Sigmoid colon (tissue), 7 donors: ENCODE measurements at places on chromosomes 1 and 21. TPM values are rescaled to one million over a fixed set of nuclear protein-coding genes. Genes with fewer than 3 reads are reported as not detected.

Gene CLCNKB
- total RNA-seq: not detected

Gene REN
- not detected for total RNA-seq

Gene MRPS14
- total RNA-seq: 20.8 TPM

Gene DPT
- total RNA-seq: 335 TPM

Gene LRRC71
- total RNA-seq: not detected

Gene ACAP3
- total RNA-seq: 23.5 TPM

DNA sequence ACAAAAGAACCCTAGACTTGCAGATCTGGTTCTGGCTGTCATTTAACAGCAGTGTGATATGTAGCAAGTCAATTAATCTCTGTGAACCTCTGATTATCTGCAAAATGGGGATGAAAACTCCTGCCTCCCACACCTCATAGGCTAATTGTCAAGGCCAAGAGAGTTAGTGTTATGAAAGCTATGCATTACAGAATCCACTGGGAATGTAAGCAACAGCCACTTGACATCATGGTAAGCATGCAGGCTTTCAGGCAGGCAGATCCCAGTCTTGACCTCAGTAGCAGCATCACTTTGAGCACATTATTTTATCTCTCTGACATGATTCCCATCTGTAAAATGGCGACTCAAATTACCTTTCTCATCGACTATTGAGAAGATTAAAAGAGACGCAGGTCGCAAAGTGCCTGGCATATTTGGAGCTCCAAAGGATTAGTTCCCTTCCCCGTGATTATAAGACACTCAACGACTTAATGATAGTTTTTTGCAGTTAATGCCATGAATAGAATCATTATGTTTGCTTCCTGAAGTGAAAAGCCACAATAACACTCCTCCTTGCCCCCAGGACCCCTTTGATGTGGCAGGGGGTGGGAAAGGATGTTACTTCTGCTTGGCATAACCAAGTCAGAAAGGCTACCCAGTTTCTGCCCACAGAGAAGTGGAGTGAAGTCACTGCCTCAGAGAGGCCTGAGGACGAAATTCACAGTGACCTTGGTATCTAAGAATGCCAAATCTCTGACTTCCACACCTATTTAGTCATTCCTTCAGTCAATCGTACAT, 273.0 kb upstream of the NFIA start:
- H3K27me3 ChIP-seq: no peaks in the 10 kb centered on the region
- DNase-seq: no peak
- H3K36me3 ChIP-seq: no peaks in the 10 kb centered on the region
- no peak overlapping the region for H3K27ac ChIP-seq
- H3K4me3 ChIP-seq: no peak overlapping the region
- peaks cover 3% of the 10 kb centered on the region for H3K4me1 ChIP-seq

GRCh38 chr1:223682502-223682901, 17.0 kb upstream of the CAPN8 start:
- H3K27me3 ChIP-seq: no peaks in the 10 kb centered on the region
- H3K4me1 ChIP-seq: no peaks in the 10 kb centered on the region
- no peak overlapping the region for H3K27ac ChIP-seq
- H3K4me3 ChIP-seq: no peak overlapping the region
- no peak for DNase-seq

GRCh38 chr1:74777525-74777924, 44.6 kb downstream of the TYW3 start:
- no peaks in the 10 kb centered on the region for H3K36me3 ChIP-seq
- H3K27ac ChIP-seq: no peak overlapping the region
- no peaks in the 10 kb centered on the region for H3K4me1 ChIP-seq
- H3K27me3 ChIP-seq: peaks cover 4% of the 10 kb centered on the region

GRCh38 chr1:21670956-21671902, 2.1 kb upstream of the RAP1GAP start:
- peak; percentile 42 for DNase-seq
- H3K36me3 ChIP-seq: no peaks in the 10 kb centered on the region
- H3K27me3 ChIP-seq: peaks cover 38% of the 10 kb centered on the region

- H3K27me3 ChIP-seq: no peaks in the 10 kb centered on the region
- no peak overlapping the region for H3K27ac ChIP-seq
- DNase-seq: no peak
These were observed 5.1 kb downstream of the BPNT1 start for GRCh38 chr1:220084460-220084859.

DNA sequence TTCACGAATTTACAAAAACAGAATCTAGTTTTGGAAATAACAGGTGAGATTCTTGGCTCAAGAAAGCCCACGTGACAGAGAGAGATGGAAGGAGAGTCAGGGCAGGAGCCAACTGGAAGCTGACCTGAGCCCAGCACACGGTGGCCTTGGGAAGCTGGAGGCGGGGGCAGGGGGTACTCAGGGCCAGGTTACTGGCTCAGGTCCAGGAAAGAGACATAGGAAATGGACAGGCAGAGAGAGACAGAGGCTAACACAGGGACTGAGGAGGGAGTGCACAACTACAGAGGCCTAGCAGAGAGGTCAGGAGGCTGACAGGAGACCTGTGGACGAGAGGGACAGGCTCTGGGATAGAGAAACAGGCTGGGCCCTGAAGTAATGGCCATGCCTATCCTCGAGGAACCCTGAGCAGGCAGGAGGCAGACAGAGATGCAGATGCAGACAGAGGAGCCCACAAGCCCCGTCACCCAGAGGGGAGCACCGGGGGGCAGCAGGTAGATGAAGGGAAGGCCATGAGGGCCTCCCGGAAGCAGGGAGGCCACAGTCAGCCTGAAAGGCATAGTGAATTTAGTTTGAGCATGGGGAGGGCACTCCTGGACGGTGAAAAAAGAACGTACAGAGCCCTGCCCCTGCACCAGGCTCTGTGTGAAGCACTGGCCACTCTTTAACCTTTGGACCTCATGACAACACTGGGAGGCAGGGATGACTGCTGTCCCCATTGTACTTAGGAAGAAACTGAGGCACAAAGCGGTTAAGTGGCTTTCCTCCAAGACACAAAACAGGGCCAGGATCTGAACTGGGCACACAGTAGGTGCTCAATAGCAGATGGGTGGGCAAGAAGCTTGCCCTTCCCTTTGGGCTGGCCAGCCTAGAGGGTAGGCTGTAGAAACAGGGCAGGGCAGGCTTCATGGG, 230.1 kb downstream of the TRABD2B start:
- H3K36me3 ChIP-seq: no peaks in the 10 kb centered on the region
- H3K27me3 ChIP-seq: no peaks in the 10 kb centered on the region
- no peak for DNase-seq
- no peak overlapping the region for H3K27ac ChIP-seq
- peaks cover 15% of the 10 kb centered on the region for H3K4me1 ChIP-seq

GRCh38 chr1:108595507-108595906, 35.6 kb downstream of the EEIG2 start:
- H3K4me3 ChIP-seq: no peak overlapping the region
- H3K27me3 ChIP-seq: no peaks in the 10 kb centered on the region
- H3K36me3 ChIP-seq: no peaks in the 10 kb centered on the region
- peaks cover 3% of the 10 kb centered on the region for H3K4me1 ChIP-seq
- peak overlapping the region; percentile 51 for H3K27ac ChIP-seq

GRCh38 chr1:10756842-10757241, 39.6 kb downstream of the CASZ1 start:
- no peak overlapping the region for H3K4me3 ChIP-seq
- no peaks in the 10 kb centered on the region for H3K27me3 ChIP-seq
- peaks cover 13% of the 10 kb centered on the region for H3K36me3 ChIP-seq
- H3K27ac ChIP-seq: peak overlapping the region; percentile 67
- no peak for DNase-seq
- H3K4me1 ChIP-seq: peaks cover 37% of the 10 kb centered on the region

DNA sequence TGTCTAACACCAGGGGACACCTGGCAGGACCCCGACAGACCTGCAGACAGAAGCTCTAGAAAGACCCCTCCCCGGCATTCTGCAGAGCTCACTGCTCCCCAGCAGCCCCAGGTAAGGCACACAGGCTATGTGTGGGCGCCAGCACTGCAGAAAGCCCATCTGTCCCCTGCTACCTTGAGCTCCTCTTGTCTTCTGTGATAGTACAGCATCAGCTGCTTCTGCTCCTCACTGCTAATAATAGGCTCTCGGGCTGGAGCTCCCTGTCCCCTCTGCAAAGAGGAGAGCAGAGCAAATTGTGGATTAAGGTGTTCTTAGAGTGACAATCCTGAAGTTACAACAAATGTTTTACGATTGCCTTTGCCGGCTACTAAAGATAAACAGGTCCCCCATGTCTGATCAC, 10.1 kb downstream of the CFAP298 start:
- H3K27ac ChIP-seq: no peak overlapping the region
- peaks cover 43% of the 10 kb centered on the region for H3K36me3 ChIP-seq
- H3K27me3 ChIP-seq: no peaks in the 10 kb centered on the region
- no peaks in the 10 kb centered on the region for H3K4me1 ChIP-seq

DNA sequence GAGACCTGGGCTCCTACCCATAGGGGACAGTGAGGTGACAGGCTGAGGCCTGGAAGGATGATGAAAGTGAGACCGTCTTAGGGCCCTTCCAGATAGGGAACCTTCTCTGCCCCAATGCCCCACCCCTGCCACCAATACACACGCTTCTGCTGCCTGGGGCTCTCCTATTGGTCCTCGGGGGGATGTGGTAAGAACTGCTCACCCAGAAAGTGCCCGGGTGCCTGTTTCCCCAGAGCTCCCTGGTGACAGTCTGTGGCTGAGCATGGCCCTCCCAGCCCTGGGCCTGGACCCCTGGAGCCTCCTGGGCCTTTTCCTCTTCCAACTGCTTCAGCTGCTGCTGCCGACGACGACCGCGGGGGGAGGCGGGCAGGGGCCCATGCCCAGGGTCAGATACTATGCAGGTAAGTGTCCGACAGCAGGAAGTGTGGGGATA, 948 bp downstream of the SEMA4A start:
- H3K4me3 ChIP-seq: no peak overlapping the region
- no peaks in the 10 kb centered on the region for H3K36me3 ChIP-seq
- no peaks in the 10 kb centered on the region for H3K4me1 ChIP-seq
- H3K27me3 ChIP-seq: peaks cover 5% of the 10 kb centered on the region

DNA sequence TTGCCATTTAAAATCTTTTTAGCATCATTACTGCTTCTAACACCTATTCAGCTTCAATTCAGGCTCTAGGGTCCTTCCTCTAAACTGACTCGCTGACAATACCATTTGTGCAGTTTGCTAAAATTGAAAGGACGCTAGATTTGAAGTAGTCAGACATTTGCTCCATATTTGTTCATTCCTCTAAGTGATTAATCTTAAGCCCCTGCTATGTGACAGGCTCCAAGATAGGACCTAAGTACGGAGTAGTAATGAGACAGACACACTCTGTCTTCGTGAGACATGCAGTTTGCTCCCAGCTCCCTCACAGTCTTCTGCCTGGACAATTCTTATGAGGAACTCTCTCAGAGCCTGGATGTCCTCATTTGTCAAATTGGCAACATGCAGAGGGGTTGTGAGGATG, 26.1 kb upstream of the CD53 start:
- no peak overlapping the region for H3K4me3 ChIP-seq
- no peaks in the 10 kb centered on the region for H3K4me1 ChIP-seq
- H3K27me3 ChIP-seq: no peaks in the 10 kb centered on the region
- no peaks in the 10 kb centered on the region for H3K36me3 ChIP-seq

- peak overlapping the region; percentile 85 for H3K27ac ChIP-seq
- no peaks in the 10 kb centered on the region for H3K36me3 ChIP-seq
- H3K4me3 ChIP-seq: peak overlapping the region; percentile 83
- DNase-seq: no peak
These were observed 1.2 kb downstream of the CHRM3 start for GRCh38 chr1:239387304-239388158.

- no peak for DNase-seq
- no peak overlapping the region for H3K4me3 ChIP-seq
- no peak overlapping the region for H3K27ac ChIP-seq
- H3K4me1 ChIP-seq: no peaks in the 10 kb centered on the region
These were observed 71.9 kb downstream of the LHX9 start for GRCh38 chr1:197989058-197989457.

- no peak overlapping the region for H3K4me3 ChIP-seq
- no peaks in the 10 kb centered on the region for H3K27me3 ChIP-seq
- H3K27ac ChIP-seq: no peak overlapping the region
- H3K4me1 ChIP-seq: peaks cover 94% of the 10 kb centered on the region
These were observed 153.5 kb downstream of the RERE start for GRCh38 chr1:8663915-8664329.

DNA sequence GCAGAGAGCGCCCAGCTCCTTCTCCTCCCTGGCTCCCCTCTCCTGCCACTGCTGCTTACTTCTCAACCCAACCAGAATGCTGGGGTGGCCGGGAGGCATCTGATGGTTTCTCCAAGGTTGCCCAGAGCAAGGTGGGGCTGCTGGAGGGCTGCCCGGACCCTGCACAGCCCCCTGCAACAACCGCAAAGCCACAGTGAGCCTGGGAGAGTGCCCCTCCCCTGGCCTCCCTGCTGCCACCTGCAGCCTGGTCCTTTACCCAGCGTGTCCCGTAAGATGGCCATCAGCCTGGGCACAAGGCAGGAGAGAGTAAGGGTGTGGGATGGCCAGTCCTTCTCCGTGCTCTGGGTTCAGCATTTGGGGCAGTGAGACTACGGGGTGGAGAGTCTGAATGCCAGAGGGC, 17.0 kb downstream of the MX2 start:
- H3K4me3 ChIP-seq: no peak overlapping the region
- no peaks in the 10 kb centered on the region for H3K4me1 ChIP-seq
- DNase-seq: no peak
- no peaks in the 10 kb centered on the region for H3K27me3 ChIP-seq
- no peak overlapping the region for H3K27ac ChIP-seq

DNA sequence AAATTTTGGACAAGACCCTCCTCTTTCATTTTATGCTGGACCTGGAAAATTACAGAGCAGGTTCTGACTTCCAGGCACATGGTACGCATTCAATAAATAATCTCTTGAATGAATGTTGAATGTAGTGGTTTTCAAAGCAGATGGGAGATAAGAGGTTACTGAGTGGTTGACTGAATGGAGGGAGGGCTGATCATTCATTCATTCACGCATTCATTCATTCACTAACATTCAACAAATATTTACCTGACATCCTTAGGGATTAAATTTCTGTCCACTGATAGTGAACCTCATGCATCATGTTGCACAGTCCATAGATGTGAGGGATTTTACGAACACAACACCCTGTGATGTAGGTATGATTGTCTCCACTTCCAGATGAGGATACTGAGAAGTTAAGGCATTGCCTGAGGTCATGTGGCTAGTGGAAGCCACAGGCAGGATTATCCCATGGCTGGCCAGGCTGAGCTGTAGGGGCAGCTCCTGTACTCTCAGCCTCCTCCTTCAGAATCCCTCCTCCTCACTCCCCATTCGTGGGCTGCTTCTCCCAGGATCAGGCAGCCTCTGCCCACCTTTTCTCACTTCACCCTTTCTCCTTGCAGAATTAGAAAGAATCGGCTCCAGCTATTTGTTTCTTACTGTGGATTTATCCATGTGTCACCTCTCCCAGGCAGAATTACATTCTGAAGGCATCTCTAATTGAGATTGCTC, 48.4 kb upstream of the ATP5PO start:
- no peaks in the 10 kb centered on the region for H3K27me3 ChIP-seq
- no peak overlapping the region for H3K27ac ChIP-seq
- DNase-seq: no peak
- no peak overlapping the region for H3K4me3 ChIP-seq

GRCh38 chr1:240582953-240583352, 29.0 kb downstream of the GREM2 start:
- no peak overlapping the region for H3K4me3 ChIP-seq
- no peaks in the 10 kb centered on the region for H3K4me1 ChIP-seq
- H3K27me3 ChIP-seq: no peaks in the 10 kb centered on the region
- H3K36me3 ChIP-seq: no peaks in the 10 kb centered on the region
- H3K27ac ChIP-seq: no peak overlapping the region
- DNase-seq: no peak

GRCh38 chr1:94783342-94784189, 36.6 kb upstream of the SLC44A3 start:
- DNase-seq: peak; percentile 92
- no peaks in the 10 kb centered on the region for H3K36me3 ChIP-seq
- no peaks in the 10 kb centered on the region for H3K27me3 ChIP-seq
- H3K27ac ChIP-seq: peak overlapping the region; percentile 74
- peaks cover 27% of the 10 kb centered on the region for H3K4me1 ChIP-seq
